ENCODE measurements at places on chromosomes 7 and 10.

GRCh38 chr10:6579904-6580278 is at the start of gene PRKCQ:
Gene PRKCQ (minus strand): TSS chr10:6580276. CDS start chr10:6515135, 65,141 bp downstream.
- no peak within 1 kb of the TSS for H3K27ac ChIP-seq
- DNase-seq: no peak
- no peaks in the 10 kb centered on the region for H3K36me3 ChIP-seq
- no peaks in the 10 kb centered on the region for H3K4me1 ChIP-seq

DNA sequence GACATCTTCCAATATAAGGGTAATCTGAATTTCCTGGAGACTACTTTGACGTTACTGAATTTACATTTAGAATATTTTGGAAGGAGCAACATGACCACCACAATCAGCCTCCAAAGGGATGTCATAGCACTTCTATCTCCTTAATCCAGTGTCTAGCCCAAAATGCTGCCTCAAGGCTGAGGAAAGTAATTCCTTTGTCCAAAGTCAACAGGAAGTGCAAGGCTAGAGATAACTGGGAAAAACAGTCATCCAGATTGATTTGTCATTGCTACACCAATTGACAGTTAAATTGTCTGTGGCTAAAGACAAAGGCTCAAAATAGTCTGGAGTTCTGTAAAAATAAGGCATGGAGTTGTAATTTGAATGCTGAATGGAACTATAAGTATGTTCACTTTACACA is 3.9 kb upstream of the TFPI2 start:
- no peaks in the 10 kb centered on the region for H3K27me3 ChIP-seq
- H3K4me3 ChIP-seq: no peak overlapping the region
- no peaks in the 10 kb centered on the region for H3K36me3 ChIP-seq
- no peak for DNase-seq
- no peak overlapping the region for H3K27ac ChIP-seq

GRCh38 chr7:82438521-82438920 is 5.1 kb downstream of the CACNA2D1 start:
- H3K4me1 ChIP-seq: peaks cover 10% of the 10 kb centered on the region
- H3K27ac ChIP-seq: no peak overlapping the region
- DNase-seq: no peak
- no peaks in the 10 kb centered on the region for H3K27me3 ChIP-seq
- H3K36me3 ChIP-seq: no peaks in the 10 kb centered on the region
- H3K4me3 ChIP-seq: no peak overlapping the region

GRCh38 chr7:30995536-30995935 is 31.8 kb downstream of the GHRHR start:
- no peak overlapping the region for H3K4me3 ChIP-seq
- H3K27ac ChIP-seq: no peak overlapping the region
- DNase-seq: no peak
- H3K27me3 ChIP-seq: no peaks in the 10 kb centered on the region

DNA sequence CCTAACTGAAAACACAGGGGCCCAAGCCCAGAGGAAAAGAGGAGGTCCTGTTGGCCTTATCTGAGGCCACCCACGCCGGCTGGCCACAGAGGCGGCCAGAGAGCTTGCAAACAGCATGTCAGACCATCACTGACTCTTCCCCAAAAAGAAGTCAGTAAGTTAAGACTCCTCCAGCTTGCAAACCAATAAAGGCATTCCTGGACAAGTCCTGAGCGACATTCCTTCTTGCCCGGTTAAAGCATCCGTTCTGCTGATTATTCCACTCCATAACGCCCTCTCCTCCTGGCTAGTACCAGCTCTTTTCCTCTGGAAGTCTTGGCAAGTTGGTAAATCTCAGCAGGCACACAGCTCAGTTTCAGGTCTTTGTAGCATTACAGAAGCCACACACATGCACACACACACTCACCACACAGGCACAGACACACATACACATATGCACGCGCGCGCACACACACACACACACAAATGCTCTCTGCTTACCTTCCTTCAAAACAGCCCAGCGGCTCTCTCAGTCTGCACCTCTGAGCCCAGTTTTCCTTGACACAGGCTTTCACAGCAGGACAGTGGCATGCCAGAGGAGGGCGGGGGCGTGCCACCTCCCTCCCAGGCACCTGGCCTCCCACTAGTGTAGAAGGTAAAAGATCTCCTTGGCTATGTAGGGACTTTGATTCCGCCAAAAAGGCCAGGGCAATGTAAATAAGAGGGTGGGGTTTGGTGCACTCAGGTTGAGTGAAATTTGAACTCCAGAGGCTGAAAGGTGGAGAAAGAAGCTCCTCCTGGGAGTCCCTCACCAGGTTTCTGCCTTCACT is 201.4 kb downstream of the TNS3 start:
- no peaks in the 10 kb centered on the region for H3K36me3 ChIP-seq
- peaks cover 23% of the 10 kb centered on the region for H3K4me1 ChIP-seq
- peak overlapping the region; percentile 62 for H3K4me3 ChIP-seq
- DNase-seq: no peak
- peak overlapping the region; percentile 65 for H3K27ac ChIP-seq

DNA sequence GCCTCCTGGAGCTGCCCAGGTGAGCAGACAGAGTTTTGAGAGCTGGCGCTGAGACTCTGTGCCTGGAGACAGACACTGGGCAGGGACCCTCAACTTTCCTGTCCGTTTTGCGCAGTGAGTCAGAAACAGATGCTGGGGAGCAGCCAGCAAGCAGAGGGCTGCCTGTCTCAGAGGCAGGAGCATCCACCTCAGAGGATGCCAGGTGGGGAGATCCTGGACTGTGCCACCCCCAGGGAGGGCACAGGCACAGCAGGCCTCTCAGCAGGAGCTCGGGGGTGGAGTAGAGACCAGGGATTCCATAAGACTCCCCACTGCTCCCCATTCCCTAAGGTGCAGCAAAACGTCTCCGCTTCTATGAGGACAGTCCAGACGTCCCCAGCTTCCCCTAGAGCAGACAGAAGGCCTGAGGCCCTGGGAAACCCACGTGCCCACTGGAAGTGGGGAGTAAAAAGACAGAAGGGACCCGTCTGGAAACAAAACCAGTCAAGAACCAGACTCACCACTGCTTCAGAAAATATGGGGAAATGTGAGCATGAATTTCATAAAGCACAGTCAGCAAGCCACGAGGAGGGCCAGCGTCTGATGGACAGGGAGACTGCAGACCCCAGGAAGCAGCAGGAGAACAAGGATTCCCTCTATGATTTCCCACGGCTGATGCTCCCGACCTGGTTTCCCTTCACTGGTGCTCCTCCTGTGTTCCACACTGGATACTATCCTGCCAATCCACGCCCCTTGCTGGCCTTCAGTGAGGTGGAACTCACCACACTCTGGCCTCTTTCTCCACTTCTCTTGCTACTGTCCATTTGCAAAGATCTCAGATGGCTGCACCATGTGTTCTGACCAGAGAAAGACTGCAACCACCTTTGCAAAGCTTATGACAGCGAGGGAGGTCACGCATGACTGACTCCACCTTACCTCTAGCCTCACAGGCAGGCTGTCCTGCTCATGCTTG is 151.3 kb upstream of the FAM20C start:
- H3K4me3 ChIP-seq: no peak overlapping the region
- DNase-seq: no peak
- H3K36me3 ChIP-seq: no peaks in the 10 kb centered on the region
- no peaks in the 10 kb centered on the region for H3K4me1 ChIP-seq
- no peaks in the 10 kb centered on the region for H3K27me3 ChIP-seq

GRCh38 chr10:60560451-60560850 is 170.8 kb upstream of the ANK3 start:
- H3K36me3 ChIP-seq: no peaks in the 10 kb centered on the region
- no peak for DNase-seq
- H3K27ac ChIP-seq: no peak overlapping the region
- H3K27me3 ChIP-seq: no peaks in the 10 kb centered on the region

- H3K36me3 ChIP-seq: no peaks in the 10 kb centered on the region
- H3K4me1 ChIP-seq: peaks cover 66% of the 10 kb centered on the region
- H3K4me3 ChIP-seq: peak overlapping the region; percentile 35
- no peaks in the 10 kb centered on the region for H3K27me3 ChIP-seq
- H3K27ac ChIP-seq: peak overlapping the region; percentile 45
Measured at GRCh38 chr10:103188853-103189252, 4.2 kb downstream of the NT5C2 start.

DNA sequence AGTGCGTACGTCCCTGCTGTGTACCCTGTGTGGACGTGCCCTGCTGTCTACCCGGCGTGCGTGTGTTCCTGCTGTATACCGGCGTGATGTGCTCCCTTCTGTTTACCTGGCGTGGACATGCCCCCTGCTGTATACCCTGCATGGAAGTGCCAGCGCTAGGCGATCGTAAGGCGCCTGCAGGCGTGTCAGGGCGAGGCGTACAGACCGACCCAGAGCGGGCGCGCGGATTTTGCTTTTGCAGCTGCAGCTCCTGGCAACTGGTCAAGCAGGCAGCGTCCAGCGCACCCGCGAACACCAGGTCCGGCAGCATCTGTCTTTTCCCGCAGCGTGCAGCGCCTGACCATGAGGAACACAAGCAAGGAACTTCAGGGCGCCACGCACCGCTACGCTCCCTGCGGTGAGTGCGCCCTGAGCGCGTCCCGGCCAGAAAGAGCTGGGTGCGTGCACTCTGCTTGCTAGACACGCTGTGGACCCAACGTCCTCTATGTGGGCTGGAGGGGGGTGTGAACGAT is 680 bp downstream of the C7orf57 start:
- no peak overlapping the region for H3K27ac ChIP-seq
- DNase-seq: no peak
- no peaks in the 10 kb centered on the region for H3K36me3 ChIP-seq
- no peaks in the 10 kb centered on the region for H3K27me3 ChIP-seq
- H3K4me3 ChIP-seq: peak overlapping the region; percentile 77
